ENCODE measurements at places on chromosomes 16 and 17. TPM values are rescaled to one million over a fixed set of nuclear protein-coding genes. Genes with fewer than 3 reads are reported as not detected.

Gene MMP15
- total RNA-seq = 15.0 TPM

DNA sequence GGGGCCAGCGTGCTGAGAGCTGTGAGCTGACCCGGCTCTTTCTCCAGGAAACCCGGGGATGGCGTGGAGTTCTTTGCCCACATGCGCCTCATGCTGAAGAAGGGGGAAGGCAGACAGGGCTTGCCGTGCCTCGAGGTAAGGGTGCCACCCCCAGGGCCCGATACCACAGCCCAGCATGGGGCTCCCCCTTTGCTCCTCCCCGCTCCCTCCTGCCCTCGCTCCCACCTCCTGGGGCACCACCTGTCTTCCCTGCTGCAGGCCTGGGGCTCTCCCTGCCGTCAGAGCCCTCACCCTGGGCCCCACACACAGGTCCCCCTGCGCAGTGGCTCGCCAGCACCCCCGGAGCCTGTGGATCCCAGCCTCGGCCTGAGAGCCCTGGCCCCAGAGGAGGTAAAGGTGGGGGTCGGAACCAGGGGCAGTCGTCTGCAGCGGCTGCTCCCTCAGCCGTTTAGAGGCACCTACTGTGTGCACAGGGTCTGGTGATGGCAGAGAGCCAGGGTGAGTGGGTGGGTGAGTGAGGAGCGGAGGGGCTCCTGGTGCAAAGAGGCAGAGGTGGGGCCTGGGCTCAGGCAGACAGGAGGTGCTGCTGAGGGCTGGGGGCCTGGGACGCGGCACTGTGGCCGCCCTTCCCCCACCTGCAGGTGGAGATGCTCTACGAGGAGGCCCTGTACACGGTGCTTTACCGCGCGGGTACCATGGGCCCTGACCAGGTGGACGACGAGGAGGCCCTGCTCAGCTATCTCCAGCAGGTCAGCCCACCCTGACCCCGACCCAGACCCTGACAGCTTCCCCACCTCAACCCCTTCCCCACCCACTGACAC, 5.6 kb downstream of the BAIAP3 start:
- H3K4me1 ChIP-seq = peaks cover 10% of the 10 kb centered on the region
- peaks cover 39% of the 10 kb centered on the region for H3K27me3 ChIP-seq
- no peak overlapping the region for H3K4me3 ChIP-seq
- no peaks in the 10 kb centered on the region for H3K36me3 ChIP-seq
- H3K27ac ChIP-seq = no peak overlapping the region

DNA sequence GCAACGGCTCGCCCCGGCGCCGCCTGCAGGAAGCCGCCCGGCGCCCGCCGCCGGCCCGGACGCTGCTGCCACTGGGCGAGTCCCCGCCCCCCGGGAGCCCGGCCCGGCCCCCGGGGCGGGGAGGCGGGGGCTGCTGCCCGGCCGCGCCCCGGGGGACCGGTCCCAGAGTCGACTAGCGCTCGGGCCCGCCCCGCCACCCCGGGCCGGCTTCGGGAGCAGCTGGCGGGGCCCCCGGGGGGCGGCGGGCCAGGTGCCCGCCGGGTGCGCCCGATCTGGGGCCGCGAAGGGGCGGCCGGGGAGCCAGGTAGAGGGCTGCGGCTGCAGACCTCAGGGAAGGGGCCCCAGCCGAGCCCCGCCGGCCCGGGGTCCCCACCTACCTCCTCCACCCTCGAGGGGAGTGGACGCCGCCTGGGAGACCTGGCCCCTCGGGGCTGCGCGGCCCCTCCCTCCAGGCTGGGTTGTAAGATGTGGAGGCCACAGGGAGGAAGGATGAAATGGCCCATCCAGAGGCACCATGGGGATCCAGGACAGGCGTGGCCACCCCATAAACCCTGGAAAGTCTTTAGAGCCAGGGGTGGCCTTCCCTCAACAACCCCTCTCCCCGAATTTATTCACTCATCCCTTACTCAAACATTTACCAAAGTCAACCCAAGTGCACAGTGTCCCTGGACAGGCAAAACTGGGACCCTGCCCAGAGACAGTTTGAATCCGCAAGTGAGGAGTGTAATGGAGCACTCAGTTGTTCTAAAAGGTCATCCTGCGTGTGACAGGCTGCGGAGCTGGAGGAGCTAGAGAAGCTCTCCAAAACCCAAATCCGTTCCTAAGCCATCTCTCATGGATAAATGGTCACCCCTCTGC, at the start of gene CDYL2:
Gene CDYL2 (minus strand): TSS at position 73 of the 858 bp plus-strand sequence. CDS start 425 bp downstream, outside the sequence.
- H3K27me3 ChIP-seq = peaks cover 24% of the 10 kb centered on the region
- peak within 1 kb of the TSS; percentile 64 for H3K4me3 ChIP-seq
- H3K27ac ChIP-seq = no peak within 1 kb of the TSS
- H3K36me3 ChIP-seq = no peaks in the 10 kb centered on the region
- DNase-seq = peak; percentile 27
- peaks cover 4% of the 10 kb centered on the region for H3K4me1 ChIP-seq

DNA sequence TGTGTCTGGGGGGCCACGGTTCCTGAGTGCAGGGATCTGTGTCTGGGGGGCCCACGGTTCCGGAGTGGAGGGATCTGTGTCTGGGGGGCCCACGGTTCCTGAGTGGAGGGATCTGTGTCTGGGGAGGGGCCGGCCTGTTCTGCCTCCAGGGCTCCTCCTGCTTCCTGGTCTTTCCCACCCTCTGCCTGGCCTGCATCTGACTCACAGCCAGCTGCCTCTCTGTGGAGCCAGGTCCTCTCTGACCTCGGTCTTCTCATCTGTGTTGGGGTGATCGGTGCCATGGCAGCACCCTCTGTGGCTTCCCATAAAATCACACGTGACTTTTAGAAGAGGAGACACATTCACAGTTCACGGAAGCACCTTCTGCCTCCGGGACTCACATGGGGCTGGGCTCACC, 50.3 kb downstream of the ZFPM1 start:
- no peak overlapping the region for H3K27ac ChIP-seq
- H3K27me3 ChIP-seq = no peaks in the 10 kb centered on the region
- no peak for DNase-seq
- no peak overlapping the region for H3K4me3 ChIP-seq
- no peaks in the 10 kb centered on the region for H3K36me3 ChIP-seq

DNA sequence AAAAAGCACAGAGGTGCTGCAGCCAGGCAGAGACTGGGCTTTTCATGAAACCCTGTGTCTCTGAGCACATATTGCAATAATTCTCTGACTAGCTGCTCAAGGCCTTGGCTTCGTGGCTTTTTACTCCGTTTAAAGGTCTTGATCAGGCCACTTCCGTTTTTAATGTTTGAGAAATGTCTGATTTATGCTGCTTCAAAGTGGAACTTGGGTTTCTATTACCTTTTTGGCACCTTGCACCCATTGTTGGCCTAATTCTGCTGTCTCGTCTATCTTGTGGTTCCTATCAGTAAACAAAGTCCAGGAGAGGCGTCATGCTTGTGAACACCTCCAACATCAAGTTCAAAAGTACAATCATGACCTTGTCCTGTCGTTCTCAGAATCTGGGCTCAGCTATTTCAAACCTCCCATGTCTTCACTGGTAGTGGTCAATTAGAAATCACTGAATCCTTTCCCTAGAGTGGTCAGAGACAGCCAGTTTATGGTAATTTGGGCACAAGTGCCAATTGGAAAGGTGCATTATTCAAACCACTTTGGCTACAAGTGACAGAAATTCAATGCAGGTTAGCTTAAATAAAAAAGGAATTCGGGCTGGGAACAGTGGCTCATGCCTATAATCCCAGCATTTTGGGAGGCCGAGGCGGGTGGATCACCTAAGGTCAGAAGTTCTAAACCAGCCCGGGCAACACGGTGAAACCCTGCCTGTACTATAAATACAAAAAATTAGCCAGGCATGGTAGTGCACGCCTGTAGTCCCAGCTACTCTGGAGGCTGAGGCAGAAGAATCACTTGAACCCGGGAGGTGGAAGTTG, 33.3 kb upstream of the METTL9 start:
- no peaks in the 10 kb centered on the region for H3K27me3 ChIP-seq
- H3K4me3 ChIP-seq = no peak overlapping the region
- no peak overlapping the region for H3K27ac ChIP-seq
- no peaks in the 10 kb centered on the region for H3K36me3 ChIP-seq
- no peak for DNase-seq

DNA sequence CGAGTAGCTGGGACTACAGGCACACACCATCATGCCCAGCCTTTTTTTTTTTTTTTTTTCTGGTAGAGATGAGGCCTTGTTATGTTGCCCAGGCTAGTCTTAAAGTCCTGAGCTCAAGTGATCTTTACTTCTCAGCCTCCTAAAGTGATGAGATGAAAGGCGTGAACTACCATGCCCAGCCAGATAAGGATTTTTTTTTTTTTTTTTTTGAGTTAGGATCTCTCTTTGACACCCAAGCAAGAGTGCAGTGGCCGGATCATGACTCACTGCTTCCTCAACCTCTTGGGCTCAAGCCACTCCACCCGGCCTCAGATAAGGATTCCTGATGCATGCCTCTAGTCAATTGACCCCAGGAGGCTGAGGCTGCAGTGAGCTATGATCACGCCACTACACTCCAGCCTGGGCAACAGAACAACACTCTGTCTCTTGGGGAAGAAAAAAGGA, 11.2 kb upstream of the PLEKHG4 start:
- no peaks in the 10 kb centered on the region for H3K36me3 ChIP-seq
- H3K4me1 ChIP-seq = peaks cover 3% of the 10 kb centered on the region
- DNase-seq = no peak
- no peak overlapping the region for H3K4me3 ChIP-seq

Gene TMED6
- 0.22 TPM for total RNA-seq

DNA sequence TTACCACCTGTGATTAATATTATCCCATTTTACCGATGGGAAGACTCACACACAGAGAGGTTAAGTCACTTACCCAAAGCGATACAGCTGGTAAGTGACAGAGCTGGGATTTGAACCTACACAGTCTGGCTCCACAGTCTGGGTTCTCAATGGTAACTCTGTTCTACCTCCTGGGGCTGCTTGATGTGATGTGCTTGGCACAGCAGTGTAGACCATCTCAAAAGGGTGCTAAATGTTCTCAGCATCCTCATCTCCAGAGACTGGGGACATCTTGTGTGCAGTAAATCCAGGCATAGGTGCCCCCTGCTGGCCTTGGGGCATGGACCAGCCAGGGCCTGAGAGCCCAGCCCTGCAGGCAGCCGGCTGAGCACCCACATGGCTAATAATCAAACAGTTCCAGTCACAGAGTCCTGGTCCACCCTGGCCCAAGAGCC, 15.4 kb upstream of the KATNB1 start:
- H3K36me3 ChIP-seq = no peaks in the 10 kb centered on the region
- DNase-seq = peak; percentile 28
- no peak overlapping the region for H3K27ac ChIP-seq
- H3K4me3 ChIP-seq = no peak overlapping the region
- H3K27me3 ChIP-seq = peaks cover 2% of the 10 kb centered on the region
- no peaks in the 10 kb centered on the region for H3K4me1 ChIP-seq

Gene ACSM2A
- total RNA-seq = 0.09 TPM

DNA sequence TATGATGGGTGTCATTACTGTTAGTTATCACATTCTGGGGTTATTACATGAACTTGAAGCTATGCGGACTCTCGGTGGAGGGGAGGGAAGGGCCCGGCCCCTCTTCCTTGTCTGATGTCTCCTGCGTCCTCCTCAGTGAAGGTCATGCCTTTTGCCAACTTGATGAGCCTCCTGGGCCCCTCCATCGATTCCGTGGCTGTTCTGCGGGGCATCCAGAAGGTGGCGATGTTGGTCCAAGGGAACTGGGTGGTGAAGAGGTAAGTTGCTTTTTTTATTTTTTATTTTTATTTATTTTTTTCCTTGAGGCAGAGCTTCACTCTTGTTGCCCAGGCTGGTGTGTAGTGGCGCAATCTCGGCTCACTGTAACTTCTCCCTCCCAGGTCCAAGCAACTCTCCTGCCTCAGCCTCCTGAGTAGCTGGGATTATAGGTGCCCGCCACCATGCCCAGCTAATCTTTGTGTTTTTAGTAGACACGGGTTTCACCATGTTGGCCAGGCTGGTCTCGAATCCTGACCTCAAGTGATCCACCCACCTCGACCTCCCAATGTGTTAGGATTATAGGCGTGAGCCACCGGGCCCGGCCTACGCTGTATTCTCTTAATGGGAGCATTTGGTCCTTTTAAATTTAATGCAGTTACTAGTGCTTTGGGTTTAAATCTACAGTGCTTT, 21.6 kb downstream of the POLR3E start:
- no peaks in the 10 kb centered on the region for H3K4me1 ChIP-seq
- no peaks in the 10 kb centered on the region for H3K27me3 ChIP-seq
- no peak overlapping the region for H3K27ac ChIP-seq
- H3K36me3 ChIP-seq = peaks cover 78% of the 10 kb centered on the region

GRCh38 chr17:74527756-74528155, 3.5 kb downstream of the CD300LB start:
- no peak overlapping the region for H3K27ac ChIP-seq
- H3K4me1 ChIP-seq = no peaks in the 10 kb centered on the region
- H3K4me3 ChIP-seq = no peak overlapping the region
- DNase-seq = no peak

DNA sequence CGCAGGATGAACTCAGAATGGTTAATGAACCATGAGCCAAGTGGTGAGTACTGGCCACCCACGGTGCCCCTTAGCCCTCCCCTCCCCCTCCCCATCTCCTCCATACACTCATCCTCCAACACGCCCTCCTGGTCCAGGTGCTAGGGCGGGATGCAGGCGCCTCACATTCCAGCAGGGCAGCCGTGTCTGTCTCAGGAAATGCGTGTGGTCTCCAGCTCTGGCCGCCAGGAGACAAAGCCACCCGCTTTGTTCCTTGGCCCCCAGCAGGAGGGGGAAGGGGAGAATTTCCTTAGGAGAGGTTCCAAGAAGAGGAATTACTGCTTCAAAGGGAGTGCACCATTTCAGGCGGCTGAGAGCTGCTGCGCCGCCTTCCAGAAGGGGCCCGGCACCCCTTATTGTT, 29.7 kb upstream of the RMI2 start:
- no peaks in the 10 kb centered on the region for H3K36me3 ChIP-seq
- DNase-seq = peak; percentile 34
- no peaks in the 10 kb centered on the region for H3K27me3 ChIP-seq

DNA sequence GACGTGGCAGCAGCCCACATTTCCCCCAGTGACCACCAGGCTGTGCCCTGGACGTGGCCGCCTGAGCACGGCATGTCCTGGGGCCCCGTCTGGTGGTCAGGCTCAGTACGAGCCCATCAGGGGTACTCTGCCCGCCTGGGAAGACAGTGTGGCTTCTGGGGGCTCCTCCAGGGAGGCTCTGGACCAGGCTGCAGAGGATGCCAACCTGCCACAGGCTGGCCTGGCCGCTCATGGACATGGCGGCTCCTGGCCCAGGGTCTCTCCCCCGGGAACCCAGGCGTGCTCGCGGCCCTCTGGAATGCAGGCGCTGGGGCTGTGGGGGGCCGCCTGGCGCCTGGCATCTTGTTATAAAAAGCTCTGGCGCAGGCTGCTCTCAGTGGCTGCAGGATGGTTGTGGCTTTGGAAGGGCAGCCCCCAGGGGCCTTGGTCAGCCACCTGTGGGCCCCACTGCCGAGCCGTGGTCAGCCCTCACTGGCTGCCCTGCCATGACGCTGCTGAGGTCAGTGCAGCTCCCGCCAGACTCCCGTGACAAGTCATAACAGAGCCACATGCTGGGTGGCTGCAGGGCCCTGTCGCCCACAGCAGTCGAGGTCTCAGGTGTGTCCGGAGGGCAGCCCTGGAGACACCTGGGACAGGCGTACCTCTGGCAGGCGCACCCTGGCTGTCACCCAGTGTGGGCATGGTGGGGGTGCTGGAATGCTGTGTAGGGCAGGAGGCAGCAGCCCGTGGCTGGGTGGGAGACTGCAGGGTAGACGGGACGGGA, 15.0 kb downstream of the CENPX start:
- H3K27me3 ChIP-seq = no peaks in the 10 kb centered on the region
- no peak overlapping the region for H3K4me3 ChIP-seq
- H3K4me1 ChIP-seq = peaks cover 40% of the 10 kb centered on the region
- DNase-seq = no peak

Gene KRT35
- total RNA-seq = not detected

GRCh38 chr17:61152898-61153297, 246.7 kb upstream of the TBX2 start:
- no peak overlapping the region for H3K4me3 ChIP-seq
- DNase-seq = no peak
- no peaks in the 10 kb centered on the region for H3K27me3 ChIP-seq
- H3K36me3 ChIP-seq = no peaks in the 10 kb centered on the region
- no peaks in the 10 kb centered on the region for H3K4me1 ChIP-seq
- H3K27ac ChIP-seq = no peak overlapping the region

Data from muscle of leg (tissue), 16 donors.